ENCODE measurements at places on chromosomes 1 and 21.

DNA sequence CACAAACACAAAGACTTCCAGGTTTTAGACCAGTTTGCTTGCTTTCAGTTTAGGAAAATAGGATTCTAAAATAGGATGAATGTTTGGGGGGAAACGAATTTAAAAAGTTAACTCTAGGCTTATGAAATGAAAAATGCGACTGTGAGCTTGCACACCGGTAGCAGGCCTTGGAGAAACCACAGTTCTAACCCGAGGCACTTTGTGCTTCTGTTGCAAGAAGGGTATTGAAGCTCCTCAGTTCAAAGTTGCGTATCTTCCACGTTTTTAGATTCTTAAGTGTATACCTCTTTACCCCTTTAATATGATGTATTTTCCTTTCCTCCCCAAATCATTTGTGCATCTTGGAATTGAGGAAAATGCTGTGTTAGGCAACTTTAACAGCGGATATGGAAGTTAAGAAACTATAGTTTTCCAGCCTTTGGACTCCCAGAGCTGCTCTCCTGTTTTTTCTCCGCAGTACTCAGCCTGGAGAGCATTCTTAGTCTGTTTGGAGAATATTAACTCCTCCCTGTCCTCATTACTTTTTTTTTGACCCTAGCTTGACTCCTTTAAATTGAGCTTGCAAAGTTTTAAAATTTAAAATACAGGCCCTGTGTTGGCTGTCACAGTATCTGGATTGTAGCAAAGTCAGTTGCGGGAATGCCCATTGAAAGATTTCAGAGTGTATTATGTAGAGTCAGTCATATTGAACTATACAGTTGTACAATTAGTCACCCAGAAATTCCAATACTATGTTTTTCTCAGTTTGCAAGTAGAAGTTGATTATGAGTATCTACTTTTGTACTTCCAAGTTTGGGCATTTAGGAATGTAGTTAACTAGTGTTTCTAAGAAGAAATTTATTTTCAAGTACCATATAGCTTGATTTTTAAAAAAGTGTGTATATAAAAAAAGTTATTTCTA, 2.6 kb downstream of the MRPS6 start:
- no peak for DNase-seq

DNA sequence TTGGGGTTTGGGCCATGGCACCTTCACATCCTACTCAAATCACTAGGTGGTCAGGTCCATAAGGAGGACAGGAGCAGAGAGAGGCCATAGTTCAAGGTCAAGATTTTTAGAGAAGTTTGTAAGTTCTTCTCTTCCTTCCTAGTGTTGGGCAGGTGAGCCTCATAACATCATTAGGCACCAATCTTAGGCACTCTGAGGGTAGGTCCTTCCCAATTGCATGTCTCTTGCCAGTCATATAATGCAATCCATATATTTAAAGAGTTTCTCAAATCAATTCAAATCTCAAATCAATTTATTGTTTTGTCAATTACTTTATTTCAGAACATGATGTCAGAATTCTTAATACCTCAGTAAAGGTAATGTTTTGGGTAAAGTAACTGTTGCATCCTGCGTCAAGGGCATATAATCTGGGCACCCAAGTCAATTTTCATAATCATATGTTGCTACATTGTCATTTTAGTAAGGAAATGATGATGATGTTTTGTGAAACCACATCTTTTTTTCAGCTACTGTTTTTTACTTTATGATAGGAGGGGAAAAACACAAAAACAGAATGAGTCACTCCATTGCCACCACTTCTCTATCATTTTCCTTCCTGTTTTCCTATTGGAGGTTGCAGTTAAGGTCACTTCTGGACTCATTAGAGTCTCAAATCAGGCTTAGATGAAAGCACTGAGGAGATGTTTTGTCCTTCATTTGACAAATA, 122.7 kb downstream of the UCHL5 start:
- no peak for DNase-seq

- DNase-seq = no peak
These were observed 2.7 kb upstream of the NTNG1 start for GRCh38 chr1:107138166-107138565.

GRCh38 chr1:19329188-19329587, 17.1 kb downstream of the SLC66A1 start:
- no peak for DNase-seq
